Large intestine (tissue), 12 donors: ENCODE measurements at places on chromosomes 7 and 10.

DNA sequence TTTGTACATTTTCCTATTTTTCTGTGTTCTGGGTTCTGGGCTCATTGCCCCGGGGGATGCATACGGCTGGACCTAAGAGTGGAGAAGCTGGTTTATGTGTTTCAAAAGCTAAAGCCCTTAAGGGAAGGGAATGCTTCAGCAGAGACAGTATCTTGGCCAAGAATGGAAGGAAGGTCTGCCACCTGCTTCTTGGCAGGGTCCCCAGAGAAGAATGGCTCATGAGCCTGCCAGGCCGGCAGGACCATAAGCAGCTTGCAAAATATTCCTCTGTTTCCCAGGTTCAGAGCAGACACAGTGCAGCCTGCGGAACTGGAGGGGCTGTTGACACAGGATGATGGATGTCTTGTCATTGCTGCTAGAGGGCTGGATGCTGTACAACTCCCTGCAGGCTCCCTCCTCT is 7.8 kb upstream of the ABHD11 start:
- peaks cover 30% of the 10 kb centered on the region for H3K4me1 ChIP-seq
- H3K27me3 ChIP-seq: no peaks in the 10 kb centered on the region
- DNase-seq: no peak
- no peak overlapping the region for H3K4me3 ChIP-seq
- no peaks in the 10 kb centered on the region for H3K36me3 ChIP-seq

DNA sequence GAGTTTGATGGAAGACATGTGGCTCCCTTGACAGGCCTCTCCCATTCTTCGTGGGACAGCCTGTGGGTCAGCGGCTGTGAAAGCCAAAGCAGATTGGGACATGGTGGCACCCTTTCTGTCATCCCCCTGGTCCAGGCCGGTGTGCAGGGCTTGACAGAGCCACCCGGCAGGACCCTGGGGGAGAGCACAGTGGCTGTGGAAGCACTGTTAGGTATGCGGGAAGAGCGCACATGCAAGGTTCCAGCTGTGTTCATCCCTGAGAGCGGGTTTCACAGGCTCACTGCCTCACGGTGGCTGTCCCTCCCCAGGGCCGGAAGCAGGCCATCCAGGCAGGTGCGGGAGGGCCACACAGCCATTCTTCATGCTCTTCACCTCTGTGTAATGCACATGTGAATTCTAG is 29.8 kb downstream of the SHH start:
- H3K4me1 ChIP-seq: peaks cover 5% of the 10 kb centered on the region
- H3K36me3 ChIP-seq: peaks cover 46% of the 10 kb centered on the region
- peaks cover 7% of the 10 kb centered on the region for H3K27me3 ChIP-seq
- H3K4me3 ChIP-seq: no peak overlapping the region
- DNase-seq: no peak

DNA sequence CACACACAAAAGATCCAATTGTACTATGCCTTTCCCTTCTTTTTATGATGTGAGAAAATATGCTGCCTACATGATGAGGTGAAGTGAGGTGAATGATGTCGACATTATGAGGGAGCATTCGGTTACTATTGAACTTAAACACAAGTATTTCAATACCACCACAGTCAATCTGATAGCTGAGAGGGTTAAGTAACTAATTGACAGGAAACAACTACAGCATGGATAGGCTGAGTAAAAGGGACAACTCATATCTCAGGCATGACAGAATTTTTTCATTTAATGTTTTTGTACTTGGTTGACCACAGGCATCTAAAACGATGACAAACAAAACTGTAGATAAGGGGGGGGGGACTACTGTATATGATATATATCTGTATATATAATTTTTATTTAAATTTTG is 488.9 kb downstream of the SH2D4B start:
- no peak overlapping the region for H3K4me3 ChIP-seq
- no peaks in the 10 kb centered on the region for H3K27me3 ChIP-seq
- H3K27ac ChIP-seq: no peak overlapping the region
- H3K4me1 ChIP-seq: no peaks in the 10 kb centered on the region
- no peaks in the 10 kb centered on the region for H3K36me3 ChIP-seq

DNA sequence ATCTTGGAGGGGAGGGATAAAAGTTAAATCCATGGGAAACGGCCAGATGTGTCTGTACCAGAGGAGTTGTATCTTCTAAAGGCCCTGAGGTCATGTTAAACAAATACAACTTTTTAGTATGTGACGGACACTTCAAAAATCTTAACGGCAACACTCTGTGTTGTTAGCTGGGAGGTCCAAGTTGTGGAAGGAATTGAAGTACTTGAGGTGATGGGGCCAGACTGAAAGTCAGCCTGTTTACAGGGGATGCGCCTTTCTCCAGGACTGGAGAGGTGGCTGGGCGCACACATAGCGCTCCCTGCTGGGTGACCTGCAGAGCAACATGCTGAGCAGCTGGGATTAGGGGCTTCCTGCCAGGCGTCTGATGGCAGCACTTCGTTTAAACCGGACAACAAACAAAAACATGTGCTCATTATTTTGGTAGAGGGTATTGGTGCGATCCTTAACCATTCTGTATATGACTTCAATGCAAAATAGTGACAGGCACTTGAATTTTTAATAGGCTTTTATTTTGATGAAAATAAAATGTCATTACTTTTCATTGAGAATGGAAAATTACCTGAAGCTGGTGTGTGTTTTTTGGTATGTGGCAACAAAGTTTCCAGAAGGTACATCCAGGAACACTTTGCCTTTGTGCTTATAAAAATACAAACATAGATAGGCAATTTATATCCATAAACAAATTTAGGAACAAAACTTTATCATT is 198.2 kb downstream of the MLLT10 start:
- H3K36me3 ChIP-seq: peaks cover 36% of the 10 kb centered on the region
- DNase-seq: peak; percentile 55
- H3K4me3 ChIP-seq: no peak overlapping the region
- H3K27me3 ChIP-seq: no peaks in the 10 kb centered on the region
- no peaks in the 10 kb centered on the region for H3K4me1 ChIP-seq

DNA sequence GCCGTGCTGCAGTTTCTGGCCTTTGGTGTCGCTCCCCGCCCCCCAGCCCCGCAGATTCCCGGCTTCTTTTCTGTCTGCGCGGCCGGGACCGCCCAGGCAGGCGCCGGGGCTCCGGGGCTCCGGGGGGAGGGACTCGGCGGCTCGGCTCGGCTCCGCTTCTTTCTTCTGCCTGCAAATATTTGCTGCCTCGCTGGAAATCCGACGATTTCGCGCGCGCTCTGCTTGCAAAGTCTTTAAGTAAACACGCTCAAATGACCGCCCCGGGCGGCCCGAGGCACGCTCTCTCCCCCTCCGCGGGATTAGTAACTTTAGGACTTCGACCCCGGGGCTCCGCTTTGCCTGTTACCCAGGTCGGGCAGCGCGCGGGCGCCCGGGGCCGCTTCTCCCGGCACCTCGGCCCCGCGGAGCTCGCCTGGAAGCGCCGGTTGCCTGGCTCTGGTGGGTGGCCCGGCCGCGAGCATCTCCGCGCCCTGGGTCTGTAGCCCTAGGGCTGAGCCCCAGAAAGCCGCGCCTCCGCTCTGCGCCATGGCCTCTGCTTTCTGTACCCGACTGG is 3.9 kb upstream of the GATA3 start:
- H3K4me1 ChIP-seq: peaks cover 41% of the 10 kb centered on the region

- H3K4me1 ChIP-seq: peaks cover 14% of the 10 kb centered on the region
- H3K27ac ChIP-seq: no peak overlapping the region
- H3K36me3 ChIP-seq: no peaks in the 10 kb centered on the region
- DNase-seq: no peak
- peaks cover 11% of the 10 kb centered on the region for H3K27me3 ChIP-seq
Observed at GRCh38 chr10:70260259-70260658, 23.5 kb downstream of the NPFFR1 start.

- no peaks in the 10 kb centered on the region for H3K36me3 ChIP-seq
- no peaks in the 10 kb centered on the region for H3K4me1 ChIP-seq
- H3K27ac ChIP-seq: no peak overlapping the region
- no peaks in the 10 kb centered on the region for H3K27me3 ChIP-seq
- no peak overlapping the region for H3K4me3 ChIP-seq
- DNase-seq: peak; percentile 22
Observed at GRCh38 chr10:66564287-66564686, 361.5 kb upstream of the LRRTM3 start.

DNA sequence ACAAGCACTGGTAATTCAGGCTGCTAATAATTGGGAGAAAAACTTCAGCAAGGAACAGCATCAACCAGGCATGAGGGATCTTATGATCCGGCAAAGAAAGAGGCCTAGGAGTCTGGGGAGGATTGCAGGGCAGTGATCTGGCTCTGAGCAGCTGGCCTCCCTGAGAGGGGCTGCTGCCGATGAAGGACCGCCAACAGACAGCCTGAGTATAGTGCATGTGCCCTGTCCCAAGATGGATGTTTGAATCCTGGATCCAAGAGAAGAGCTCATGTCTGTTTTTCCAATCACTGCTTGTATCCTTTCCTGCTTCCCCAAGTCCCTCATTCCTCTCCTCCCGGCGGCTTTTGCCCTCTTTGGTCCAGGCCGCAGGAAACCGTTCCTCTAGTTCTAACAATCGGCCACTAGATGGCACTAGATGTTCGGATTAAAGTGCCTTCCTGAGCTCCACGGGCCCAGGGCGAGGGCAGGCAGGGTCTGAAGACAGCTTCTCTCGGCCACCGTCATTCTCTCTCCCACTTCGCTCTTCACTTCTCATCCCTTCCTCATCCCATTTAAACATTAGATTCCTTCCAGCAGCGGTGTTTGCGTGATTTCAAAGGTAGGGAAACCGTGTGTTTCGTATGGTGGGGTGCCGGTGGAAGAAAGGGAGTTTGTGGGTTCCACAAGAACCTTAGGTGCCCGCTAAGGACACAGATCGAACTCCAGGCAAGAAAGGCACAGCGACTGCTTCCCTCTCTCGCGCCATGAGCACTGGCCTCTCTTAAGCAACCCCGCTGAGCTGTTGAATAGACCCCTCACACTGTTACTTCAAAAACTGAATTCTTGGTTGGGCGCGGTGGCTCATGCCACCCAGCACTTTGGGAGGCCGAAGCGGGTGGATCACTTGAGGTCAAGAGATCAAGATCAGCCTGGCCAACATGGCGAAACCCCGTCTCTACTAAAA is 82.4 kb downstream of the ADCYAP1R1 start:
- no peaks in the 10 kb centered on the region for H3K27me3 ChIP-seq
- peak; percentile 60 for DNase-seq
- H3K4me3 ChIP-seq: no peak overlapping the region
- no peaks in the 10 kb centered on the region for H3K4me1 ChIP-seq
- H3K36me3 ChIP-seq: no peaks in the 10 kb centered on the region

- H3K27ac ChIP-seq: no peak overlapping the region
- H3K4me1 ChIP-seq: peaks cover 5% of the 10 kb centered on the region
- H3K27me3 ChIP-seq: no peaks in the 10 kb centered on the region
Observed at GRCh38 chr7:85471740-85472139, 284.9 kb upstream of the SEMA3D start.

DNA sequence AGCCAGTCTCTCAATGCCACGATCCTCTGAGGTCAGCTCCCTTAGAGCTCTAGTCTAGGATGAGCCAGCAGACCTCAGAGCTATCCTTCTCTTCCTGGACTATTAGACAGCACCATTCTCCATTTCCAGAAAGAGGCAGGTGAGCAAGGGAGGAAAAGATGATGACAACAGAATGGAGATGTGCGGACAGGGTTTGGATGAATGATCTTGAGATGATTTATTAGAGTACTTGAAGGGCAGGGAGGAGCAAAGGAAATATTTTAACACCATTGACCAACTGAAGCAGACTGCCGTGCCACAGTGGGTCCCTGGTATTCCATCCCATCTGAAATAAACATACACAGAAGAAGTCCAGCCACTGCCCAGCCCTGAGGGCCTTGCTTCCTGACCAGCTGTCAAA is 94.3 kb downstream of the CFAP58 start:
- DNase-seq: no peak
- no peak overlapping the region for H3K4me3 ChIP-seq
- no peaks in the 10 kb centered on the region for H3K27me3 ChIP-seq
- no peaks in the 10 kb centered on the region for H3K4me1 ChIP-seq
- no peak overlapping the region for H3K27ac ChIP-seq
- H3K36me3 ChIP-seq: no peaks in the 10 kb centered on the region

DNA sequence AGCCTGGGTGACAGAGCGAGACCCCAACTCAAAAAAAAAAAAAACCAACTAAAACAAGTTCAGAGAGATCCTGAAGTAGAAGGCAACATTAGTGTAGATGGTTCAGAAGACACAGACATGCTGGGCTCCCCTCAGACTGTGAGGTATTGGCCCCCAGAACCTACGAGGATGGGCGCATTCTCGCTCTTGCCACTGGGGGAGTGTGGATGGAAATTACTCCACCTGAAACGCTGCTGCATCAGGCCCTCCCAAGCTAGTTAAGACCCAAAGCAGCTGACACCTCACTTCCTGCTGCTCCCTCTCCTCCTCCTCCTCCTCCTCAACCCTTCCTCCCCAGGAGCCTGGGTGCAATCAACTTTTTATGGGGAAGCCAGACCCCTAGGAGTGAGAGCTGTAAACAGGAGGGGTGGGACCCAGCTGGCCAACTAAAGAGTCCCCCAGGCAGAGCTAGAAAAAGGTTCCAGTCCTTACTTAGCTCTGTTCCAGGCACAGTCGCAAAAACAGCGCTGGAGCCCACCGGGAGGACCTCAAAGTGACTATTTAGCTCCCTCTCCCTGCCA is 7.4 kb downstream of the SH3PXD2A start:
- H3K27ac ChIP-seq: no peak overlapping the region
- no peak for DNase-seq
- no peak overlapping the region for H3K4me3 ChIP-seq

DNA sequence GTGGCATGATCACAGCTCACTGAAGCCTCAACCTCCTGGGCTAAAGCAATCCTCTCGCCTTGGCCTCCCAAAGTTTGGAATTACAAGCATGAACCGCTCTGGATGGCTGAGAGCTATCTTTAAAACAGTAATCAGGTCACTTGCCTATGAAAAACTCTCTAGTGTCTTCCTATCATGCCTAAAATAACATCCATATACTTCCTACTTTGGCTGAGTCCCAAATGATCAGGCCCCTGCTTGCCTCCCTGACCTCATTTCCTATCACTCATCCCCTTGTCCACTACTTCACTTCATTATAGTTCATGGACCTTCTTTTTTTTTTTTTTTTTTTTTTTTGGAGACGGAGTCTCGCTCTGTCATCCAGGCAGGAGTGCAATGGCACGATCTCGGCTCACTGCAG is 28.0 kb downstream of the SEPTIN7 start:
- H3K27me3 ChIP-seq: no peaks in the 10 kb centered on the region
- H3K4me1 ChIP-seq: no peaks in the 10 kb centered on the region
- H3K4me3 ChIP-seq: no peak overlapping the region
- DNase-seq: no peak
- H3K27ac ChIP-seq: no peak overlapping the region

- no peak overlapping the region for H3K27ac ChIP-seq
- no peaks in the 10 kb centered on the region for H3K4me1 ChIP-seq
- H3K27me3 ChIP-seq: no peaks in the 10 kb centered on the region
- no peak for DNase-seq
- H3K36me3 ChIP-seq: no peaks in the 10 kb centered on the region
Observed at GRCh38 chr7:14551310-14551709, 351.2 kb downstream of the DGKB start.

GRCh38 chr7:42059275-42059674 is 177.7 kb downstream of the GLI3 start:
- no peak for DNase-seq
- no peaks in the 10 kb centered on the region for H3K36me3 ChIP-seq
- no peaks in the 10 kb centered on the region for H3K4me1 ChIP-seq
- no peak overlapping the region for H3K27ac ChIP-seq
- H3K4me3 ChIP-seq: no peak overlapping the region

GRCh38 chr7:32761451-32762205 is 129.9 kb downstream of the KBTBD2 start:
- H3K4me3 ChIP-seq: peak overlapping the region; percentile 1
- peaks cover 9% of the 10 kb centered on the region for H3K4me1 ChIP-seq
- H3K36me3 ChIP-seq: no peaks in the 10 kb centered on the region
- H3K27ac ChIP-seq: no peak overlapping the region
- H3K27me3 ChIP-seq: peaks cover 34% of the 10 kb centered on the region
- peak; percentile 30 for DNase-seq
